Central memory CD4-positive, alpha-beta T cell (primary cell): ENCODE measurements at places on chromosomes 2 and 18.

DNA sequence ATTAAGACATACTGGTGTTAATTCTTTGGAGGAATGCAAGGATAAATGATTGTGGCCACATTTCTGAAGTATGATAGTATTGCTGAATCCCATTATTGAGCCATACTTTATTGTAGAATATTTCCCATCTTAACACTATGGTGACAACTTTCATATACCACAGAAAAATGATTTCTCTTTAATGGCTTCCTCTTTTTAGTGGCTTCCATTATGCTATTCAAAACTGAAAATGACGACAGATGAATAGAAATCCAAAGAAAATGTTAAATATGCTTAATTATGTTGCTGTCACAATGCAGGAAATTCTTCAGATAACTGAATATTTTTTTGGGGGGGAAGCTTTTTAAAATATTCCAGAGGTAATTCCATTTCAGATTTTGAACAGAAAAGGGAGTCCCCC, 88.9 kb upstream of the TMEM200C start:
- no peak for DNase-seq

DNA sequence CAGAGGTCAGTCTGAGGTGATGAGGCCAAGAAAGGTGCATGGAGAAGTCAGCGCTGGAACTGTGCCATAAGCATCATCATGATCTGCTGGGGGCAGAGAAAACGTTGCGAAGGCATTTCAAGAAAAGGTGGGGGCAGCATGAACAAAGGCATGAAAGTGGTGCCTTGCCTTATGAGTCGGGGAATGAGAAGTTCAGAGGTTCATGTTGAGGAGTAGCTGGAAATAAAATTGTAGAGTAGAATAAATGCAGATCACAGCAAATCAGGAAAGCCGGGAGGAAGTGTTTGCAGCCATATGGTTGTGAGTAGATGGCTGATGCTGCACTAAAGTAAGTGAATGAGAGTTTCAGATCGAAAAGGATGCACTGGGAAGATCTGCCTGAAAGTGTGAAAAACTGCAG, 72.1 kb upstream of the ARL5A start:
- DNase-seq: no peak

DNA sequence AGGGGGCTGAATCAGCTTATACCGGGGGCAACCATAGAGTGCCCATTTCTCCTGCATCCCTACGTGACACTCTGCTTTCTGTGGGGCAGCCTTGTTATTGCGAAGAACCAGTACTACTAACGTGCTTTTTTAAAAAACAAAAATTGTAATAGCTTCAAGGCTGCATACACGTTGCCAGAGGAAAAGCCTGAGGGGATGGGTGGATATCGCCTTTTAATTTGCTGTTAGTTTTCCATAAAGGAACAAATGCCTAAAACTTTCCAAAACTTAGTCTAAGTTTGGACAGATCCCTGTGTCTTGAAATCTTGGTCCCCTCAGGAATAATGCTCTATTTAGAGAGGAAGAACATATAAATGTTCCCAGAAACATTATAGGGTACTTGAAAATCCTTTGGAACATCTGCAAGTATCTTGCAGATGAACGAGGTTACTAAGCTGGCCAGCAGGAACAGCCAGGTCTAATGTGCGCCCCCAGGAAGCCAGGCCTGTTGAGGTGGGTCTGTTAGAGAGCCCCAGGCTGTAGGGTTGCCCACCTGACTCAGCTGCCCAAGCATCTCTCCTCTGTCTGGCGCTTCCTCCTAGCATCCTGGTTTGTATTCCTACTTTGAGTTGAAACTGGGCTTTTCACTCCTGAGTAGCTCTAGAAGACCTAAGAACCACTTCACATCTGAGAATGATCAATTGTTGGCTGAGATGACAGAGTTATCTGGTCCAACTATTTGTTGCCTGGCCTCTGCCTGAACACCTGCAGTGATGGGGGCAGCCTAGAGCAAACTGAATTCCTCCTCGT, 96.9 kb downstream of the TGOLN2 start:
- no peak for DNase-seq

- no peak for DNase-seq
Measured at GRCh38 chr2:34498561-34498960, 899.5 kb upstream of the FAM98A start.

DNA sequence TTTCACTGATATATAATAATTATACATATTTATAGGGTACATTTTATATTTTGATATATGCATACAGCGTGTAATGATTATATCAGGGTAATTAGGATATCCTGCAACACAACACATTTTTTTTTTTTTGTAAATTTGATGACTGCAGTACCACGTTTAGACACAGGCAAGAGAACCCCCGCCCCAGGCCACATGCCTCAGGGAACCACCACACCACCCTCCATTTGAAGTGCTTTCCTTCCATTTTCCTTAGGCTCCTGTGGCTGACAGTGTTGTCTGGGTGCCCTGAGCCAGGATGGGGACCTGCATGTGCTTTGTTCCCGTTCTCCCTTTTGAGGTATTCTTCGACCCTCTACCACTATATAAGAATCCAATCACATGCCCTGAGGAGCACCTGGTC, 161.6 kb upstream of the CTAGE1 start:
- DNase-seq: no peak

DNA sequence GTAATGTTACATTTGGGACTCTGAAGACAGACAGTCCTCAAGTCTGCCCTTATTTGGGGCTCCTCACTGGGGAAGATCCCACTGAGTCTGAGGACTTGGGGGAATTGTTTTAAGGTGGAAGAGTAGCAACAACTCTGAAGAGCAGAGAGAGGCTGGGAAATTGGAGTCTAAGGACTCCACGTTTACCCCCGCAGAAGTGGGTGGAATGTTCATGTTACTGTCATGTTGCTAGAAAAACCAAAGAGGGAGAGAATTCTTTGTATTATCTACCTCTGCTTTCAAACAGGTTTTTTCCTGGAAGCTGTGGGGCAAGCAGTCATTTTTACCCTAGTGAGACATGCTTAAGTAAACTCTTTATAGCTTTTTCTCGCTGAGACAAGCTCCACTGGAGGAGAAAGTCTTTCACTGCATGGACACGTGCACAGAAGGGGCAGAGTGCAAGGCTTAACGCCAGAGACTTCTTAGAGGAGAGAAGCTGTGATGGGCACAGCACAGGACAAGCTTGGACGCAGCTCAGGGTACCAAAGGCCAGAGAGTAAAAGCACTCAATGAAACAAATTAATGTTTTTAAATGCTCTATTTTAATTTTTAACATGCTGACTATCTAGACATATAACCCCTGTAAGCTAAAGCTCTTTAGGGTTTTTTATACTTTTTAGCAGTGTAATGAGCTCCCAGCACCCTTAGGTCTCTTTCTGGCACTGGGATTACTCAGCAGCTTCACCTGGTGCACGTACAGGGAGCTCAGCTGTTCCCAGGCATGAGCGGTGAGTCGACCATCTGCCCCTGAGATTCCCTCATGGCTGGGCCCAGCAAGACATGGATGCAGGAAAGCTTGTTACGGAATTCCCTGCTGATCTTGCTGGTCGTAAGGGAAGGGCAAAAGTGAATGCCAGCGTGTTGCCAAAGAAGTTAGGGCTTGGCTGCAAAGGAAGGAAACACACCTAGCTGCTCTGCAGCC, 54.5 kb upstream of the BIN1 start:
- DNase-seq: no peak

- DNase-seq: no peak
Measured at GRCh38 chr2:167380555-167380954, 492.3 kb downstream of the XIRP2 start.

DNA sequence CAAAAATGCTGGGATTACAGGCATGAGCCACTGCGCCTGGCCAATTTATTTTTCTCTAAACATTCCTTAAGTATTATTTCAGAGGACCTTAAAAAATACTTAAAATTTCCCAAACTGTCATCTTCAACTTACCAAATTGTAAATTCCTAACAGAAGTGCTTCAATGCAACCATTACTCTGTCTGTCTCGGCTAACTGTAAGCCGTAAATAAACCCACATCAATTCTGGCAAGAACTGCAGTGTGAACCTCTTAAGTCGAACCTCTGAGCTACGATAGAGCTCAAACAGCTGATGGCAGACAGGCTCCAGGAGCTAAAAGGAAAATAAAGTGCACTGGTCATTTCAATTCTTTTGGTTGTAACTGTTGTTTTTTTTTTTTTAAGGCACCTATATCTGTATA, 53.4 kb upstream of the ORC2 start:
- DNase-seq: no peak

DNA sequence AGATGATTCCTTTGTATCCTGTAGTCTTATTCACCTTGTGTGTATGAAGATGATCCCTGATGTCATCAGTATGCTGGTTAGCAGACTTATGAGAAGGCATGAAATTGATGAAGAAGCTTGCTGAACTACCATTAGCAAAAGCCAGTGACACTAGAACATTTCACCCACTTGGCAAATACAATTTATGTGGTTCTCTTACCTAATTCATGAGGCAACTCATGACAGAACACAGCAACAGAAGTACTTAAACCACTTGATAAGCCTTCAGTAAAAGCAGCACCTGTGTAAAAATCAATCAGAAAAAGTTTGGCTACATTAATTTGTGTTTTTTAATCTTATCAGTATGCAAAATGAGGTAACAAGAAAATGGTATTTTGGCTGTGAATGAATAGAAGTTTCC, 16.8 kb downstream of the SLC39A6 start:
- DNase-seq: no peak

DNA sequence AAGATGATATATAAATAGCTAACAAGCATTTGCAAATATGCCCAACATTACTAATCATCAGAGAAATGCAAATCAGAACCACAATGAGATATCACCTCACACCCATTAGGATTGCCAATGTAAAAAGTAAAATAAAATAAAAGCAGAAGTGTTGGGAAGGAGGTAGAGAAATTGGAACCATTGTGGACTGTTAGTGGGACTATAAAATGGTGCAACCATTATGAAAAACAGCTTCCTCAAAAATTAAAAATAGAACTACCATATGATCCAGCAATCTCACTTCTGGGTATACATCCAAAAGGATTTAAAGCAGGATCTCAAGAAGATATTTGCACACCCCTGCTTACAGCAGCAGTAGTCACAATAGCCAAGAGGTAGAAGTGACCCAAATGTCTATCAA, 99.8 kb upstream of the DAPL1 start:
- DNase-seq: no peak

GRCh38 chr18:65567372-65567771, 183.4 kb upstream of the CDH7 start:
- no peak for DNase-seq
